ENCODE measurements at places on chromosomes 16 and 17.

- no peak for DNase-seq
These were observed 5.4 kb upstream of the NHERF1 start for GRCh38 chr17:74742978-74743545.

GRCh38 chr17:15965528-15965927, 20.6 kb downstream of the ADORA2B start:
- DNase-seq, result no peak

- no peak for DNase-seq
These were observed 161.3 kb downstream of the AATF start for GRCh38 chr17:37109731-37110710.

DNA sequence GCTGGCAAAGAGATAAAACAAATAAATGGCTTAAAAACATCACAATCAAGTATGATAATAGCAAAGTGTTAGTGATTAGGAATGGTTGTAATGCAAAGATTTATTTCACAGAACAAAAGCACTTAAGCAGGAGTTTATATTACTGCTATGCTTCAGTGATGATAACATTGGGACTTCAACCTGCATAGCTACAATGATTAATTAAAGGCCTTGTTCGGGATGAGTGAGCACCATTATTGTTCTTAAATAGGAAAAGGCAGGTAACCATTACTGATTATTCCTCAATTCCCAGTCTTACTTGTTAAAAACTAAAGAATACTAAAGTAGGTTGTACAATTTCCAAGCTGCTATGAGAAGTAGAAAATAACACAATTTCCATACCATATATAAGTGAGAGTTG, 1247.5 kb upstream of the CDH8 start:
- DNase-seq, result no peak

DNA sequence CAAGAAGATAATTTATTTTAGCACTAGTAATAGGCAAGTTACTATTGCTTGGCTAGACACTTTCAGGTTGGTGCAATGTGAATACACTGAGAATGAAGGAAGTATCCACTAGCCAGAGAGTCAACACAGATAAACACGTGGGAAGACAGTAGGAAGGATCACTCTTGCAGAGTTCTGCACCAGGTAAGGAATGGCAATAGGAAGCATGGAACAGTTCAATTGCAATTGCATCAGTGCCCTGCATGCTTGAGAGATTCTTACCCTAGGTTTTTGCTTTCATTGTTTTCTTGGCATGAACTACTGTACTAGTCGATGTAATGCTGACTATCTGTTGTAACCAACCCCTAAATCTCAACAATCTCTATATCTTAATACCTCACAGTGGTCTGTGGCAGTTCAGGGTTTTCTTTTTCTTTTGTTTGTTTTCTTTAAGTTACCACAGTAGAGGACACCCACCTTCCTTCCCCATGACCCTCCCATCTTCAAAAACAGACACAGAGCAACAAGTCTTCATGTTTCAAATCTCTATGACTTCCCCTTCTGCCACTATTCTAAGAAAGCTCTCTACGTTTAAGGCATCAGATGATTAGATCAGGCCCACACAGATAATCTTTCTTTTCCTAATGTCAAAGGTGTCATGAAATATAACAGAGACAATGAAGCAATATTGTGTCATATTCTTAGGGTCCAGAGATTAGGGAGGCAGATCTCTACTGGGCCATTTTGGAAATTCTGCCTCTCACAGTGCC, 18.1 kb upstream of the ABCA8 start:
- no peak for DNase-seq

GRCh38 chr16:57532266-57532625, 4.1 kb downstream of the CCDC102A start:
- DNase-seq, result no peak

GRCh38 chr17:62852195-62852594, 44.1 kb upstream of the MARCHF10 start:
- no peak for DNase-seq

DNA sequence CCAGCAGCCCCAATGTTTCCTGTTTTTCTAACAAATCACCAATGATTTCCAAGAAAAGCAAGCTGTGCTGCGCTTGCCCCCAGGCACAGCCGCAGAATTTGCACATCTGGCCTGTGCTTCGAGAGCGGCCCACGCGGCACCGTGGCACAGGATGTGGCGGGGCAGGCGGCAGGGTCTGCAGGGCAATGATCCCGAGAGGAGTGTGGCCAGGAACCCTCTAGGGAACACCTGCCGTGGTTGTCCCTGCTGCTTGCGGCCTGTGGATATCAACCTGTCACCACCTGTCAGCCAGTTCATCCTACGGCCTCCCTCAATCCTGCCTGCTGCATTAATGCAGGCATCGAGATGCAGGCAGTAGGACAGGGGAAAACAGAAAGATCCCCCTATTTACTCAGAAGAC, 24.0 kb downstream of the PIK3R5 start:
- DNase-seq, result no peak

GRCh38 chr16:31429314-31429713, 1.2 kb upstream of the COX6A2 start:
- no peak for DNase-seq

GRCh38 chr16:84069540-84069939, 26.9 kb upstream of the SLC38A8 start:
- no peak for DNase-seq

GRCh38 chr17:49906531-49907136, 58.8 kb upstream of the TAC4 start:
- DNase-seq, result no peak

- DNase-seq, result no peak
These were observed 91.9 kb downstream of the NXN start for GRCh38 chr17:887551-888209.

GRCh38 chr17:42031584-42031983, 11.7 kb downstream of the NKIRAS2 start:
- DNase-seq, result no peak

DNA sequence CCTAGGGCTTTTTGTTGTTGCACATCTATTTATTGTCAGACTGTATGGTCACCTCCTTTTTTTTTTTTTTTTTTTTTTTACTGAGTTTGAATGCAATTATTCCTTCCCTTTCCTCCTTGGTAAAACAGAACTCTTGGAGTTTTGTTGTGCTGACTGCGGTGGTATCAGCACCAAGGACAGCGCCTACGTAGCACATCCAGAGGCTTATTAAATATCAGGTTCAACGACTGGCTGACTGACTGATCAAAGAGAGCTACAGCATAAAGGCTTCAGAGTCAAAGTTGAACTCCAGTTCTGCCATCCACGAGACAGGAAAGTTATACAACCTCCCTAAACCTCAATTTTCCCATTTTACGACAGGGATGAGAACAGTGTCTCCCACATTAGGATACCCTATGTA, 86.1 kb upstream of the RBFOX1 start:
- DNase-seq, result no peak

DNA sequence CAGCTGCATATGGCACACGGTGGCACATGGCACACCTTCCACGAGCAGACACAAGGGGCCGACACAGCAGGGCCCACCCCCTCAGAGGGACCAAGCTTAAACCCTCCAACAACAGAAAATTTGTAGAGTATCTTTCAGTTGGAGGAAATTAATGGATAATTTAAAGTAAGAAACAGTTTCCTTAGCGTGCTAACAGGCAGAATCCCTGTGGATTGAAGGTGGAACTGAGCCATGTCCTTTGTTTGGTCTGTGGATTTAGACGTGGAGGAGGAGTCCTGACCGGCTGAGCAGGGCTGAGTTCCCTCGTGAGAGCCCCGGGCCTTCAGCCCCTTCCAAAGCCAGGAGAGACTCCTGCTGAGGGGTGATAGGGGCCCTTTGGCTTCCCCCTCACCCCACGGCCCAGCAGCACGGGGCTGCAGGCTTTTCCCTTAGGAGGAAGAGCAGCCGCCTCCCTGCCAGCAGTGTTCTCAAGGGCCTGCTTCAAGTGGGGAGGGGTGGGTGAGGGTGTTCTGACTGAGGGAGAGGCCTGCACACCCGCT, 1.4 kb upstream of the CYB561 start:
- DNase-seq, result no peak

DNA sequence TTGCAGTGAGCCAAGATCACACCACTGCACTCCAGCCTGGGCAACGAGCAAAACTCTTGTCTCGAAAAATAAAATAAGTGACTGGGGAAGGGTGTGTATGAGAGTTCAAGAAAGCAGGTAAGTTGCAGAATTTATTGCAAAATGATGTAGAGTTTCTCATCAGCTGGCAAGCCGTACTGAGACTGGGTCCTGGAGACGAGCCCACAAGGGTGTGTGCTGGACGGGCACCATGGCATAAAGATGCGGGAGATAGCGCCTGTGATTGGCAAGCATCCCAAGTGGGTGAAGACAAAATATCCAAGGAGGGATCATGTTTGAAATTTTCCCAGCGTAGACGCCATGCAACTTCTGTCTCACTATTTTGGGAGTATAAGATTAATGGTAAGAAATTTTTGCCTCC, 59.4 kb downstream of the WNT3 start:
- DNase-seq, result no peak

GRCh38 chr16:4006397-4006999, 109.7 kb downstream of the ADCY9 start:
- no peak for DNase-seq

DNA sequence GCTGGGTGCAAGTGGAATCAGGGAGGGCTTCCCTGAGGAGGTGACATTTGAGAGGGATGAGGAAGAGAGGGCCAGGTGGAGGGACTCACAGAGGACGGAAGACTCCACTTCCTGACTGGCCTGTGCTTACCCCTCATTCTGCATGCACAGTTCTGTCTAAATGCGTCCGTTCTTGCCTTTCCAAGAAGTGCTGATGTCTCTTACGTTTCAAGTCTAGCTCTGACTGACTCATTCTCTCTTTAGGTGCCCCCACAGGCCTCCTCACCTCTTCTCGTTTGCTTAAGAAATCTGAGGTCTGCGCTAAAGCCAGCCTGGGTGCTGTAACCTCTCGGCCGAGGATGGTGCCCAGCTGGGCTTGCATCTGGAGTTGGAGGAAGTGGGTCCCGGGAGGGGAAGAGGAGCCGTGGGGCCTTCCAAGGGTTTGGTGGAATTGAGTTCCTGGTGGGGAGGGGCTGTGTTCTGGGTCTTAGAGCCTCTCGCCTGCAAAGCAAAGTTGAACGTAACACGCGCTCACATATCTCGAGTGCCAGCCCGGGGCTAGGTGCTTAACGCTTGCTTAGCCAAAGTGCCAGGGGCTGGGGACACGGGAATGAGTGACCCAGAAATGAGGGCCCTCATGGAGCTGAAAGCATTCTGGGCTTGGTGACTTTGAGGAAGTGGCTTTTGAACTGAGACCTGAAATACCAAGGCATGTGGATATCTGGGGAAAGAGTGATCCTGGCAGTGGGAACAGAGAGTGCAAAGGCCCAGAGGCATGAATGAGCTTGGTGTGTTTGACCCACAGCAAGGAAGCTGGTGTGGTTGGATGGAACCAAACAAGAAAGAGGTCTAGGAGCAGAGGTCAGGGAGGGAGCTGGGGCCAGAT, 4.8 kb downstream of the IL4R start:
- no peak for DNase-seq

- DNase-seq, result no peak
These were observed 363.9 kb upstream of the TNRC6C start for GRCh38 chr17:77594416-77595209.

- no peak for DNase-seq
These were observed 22.1 kb downstream of the RABEP2 start for GRCh38 chr16:28902909-28903308.

DNA sequence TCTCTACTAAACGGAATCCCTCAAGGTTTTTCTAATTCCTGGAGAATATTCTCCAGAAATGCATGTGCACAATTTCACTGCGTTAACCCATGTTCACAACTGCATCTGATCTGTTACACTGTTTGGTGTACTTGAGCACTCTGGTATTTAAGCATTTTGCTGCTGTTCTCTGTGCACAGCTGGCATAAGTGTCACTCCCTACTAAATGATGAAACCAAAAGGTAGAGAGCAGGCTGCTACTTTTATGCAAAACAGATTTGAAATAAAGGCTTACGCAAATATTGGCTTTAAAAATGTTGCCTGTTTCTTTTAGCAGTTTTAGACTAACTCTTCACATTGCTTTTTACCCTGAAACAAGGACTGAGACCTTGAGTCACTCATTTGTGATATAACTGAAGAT, 41.7 kb downstream of the ESRP2 start:
- no peak for DNase-seq

GRCh38 chr17:31695456-31696090, 163.5 kb downstream of the COPRS start:
- DNase-seq, result no peak

DNA sequence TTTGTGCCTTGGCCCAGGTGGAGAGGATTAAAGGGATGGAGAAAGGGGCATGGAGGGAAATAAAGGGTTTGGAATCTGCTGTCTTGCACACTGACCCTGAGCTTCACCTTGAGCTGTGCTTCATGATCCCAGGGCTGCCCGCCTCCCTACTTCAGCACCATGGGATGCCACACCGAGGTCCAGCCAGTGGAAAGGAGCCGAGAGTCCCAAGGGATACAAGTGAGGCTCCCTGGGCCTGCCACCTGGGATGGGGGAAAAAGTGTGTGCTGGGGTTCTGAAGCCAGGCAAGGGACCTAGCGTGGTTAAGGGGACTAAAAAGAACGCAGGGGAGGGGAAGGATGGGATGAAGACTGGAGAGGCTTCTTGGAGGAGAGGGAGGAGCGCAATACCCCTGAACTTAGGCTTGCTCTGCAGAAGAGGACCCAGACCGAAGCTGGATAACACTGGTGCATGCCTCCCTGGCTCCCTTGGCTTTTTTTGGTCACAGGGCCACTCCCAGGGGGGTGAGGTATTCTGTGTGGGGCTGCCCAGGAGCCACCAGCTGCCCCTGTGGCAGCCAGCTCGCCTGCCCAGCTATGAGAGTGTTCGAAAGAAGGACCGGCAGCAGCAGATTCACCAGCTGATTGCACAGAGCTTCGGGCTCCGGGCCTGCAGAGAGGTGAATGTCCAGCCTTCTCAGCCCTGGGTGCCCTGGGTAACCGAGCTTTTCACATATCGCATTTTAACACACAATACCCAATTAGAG, 7.2 kb downstream of the MRPL27 start:
- no peak for DNase-seq

DNA sequence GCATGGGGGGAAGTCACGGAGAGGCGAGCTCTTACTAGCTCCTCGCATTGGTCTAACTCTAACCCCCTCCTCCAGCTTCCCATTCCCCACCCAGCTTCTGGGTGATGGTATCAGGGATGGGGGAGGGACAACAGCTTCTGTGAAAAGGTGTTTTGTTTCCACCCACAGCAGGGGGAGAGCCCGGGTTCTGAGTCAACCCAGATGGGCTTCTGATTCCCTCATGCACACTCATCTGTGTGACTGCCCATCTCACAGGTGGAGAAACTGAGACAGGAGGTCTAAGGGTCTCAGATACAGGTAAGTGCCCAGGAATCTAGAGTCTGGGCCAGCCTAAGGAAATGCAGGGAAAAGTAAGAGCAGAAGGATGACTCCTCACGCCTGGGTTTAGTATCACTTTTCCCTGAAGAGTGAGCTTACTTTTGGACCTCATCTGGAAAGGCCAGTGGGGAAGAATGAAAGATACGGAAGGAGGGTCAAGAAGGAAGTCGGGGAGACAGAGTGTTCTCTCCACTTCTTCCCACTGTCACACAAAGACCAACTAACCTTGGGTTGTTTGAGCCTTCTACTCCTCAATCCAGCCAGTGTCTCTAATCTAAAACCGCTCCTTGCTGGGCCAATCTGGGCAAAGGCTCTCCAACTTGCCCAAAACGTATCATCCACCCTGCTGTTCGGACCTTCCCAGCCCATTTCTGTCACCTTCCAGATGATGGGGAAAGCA, 3.1 kb upstream of the TLCD2 start:
- DNase-seq, result no peak

GRCh38 chr17:7109461-7110322, 4.9 kb downstream of the ASGR2 start:
- no peak for DNase-seq

- no peak for DNase-seq
These were observed 36.0 kb downstream of the OSBPL7 start for GRCh38 chr17:47785538-47786123.

GRCh38 chr17:60087882-60088669, 9.4 kb upstream of the HEATR6 start:
- DNase-seq, result no peak

- no peak for DNase-seq
These were observed 14.8 kb downstream of the MYOCD start for GRCh38 chr17:12680407-12680897.
